ENCODE measurements at places on chromosomes 11 and 22.

- no peak for DNase-seq
These were observed 597.7 kb upstream of the CADM1 start for GRCh38 chr11:116101902-116102301.

- DNase-seq, result peak; percentile 47
These were observed 851 bp downstream of the PTDSS2 start for GRCh38 chr11:450809-451451.

DNA sequence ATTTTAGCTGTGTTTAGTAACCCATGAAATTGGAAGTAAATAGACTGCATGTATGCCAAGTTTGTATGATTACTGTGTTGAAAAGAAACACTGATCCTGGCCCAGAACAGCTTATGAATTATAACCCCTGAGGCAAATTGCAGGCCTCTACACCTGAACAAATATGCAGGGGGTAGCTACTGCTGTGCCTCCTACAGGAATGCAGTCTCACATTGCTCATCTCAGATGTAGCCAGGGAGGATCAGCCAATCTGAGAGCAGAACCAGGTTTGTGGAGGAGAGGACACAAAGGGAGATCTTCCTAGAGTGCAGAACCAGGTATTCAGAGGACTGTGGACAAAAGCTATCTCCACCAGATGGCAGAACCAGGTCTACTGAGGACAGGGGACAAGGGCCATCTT is 442.2 kb upstream of the DDI1 start:
- no peak for DNase-seq

DNA sequence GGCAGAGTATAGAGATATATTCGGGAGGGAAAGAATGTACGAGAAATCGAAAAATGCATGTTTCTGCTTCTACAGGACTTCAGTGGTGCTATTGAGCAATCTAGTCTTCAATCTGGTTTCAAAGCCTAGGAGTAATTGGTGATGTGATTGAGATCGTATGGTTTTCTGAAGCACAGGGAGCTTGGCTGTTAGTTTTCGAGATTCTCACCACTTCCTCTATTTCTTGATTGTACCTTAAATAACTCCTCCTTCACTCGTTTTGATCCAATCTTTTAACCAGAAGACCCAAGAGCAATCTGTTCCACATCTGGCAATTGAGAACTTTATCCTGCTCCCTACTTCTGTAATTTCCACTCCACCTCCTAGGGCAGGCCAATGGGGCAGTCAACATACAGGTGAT is 518 bp downstream of the CCDC179 start:
- no peak for DNase-seq

- no peak for DNase-seq
These were observed 68.4 kb downstream of the GAS2 start for GRCh38 chr11:22734628-22735345.

DNA sequence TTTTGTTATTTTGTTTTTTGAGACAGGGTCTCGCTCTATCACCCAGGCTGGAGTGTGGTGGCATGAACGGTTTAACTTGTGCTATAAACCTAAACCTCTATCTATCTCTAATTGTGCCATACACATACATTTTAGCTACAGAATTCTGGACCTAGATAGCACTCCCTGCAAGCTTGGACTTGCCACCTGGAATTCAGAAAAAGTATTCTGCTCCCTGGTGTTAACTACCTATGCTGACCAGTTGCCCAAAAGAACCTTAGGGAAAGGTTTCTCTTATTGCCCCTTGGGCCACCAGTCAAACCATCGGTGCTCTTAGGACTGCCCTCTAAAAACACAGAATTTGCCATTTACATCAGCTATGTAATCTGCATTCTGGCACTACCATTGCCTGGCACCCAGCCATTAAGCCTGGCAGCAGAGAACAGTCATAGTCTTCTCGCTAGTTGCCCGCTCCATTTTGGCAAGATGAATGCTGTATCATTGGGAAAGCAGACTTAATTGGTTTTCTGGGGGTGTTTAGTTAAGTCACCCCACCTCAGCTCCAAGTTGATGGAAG is 55.3 kb downstream of the ETS1 start:
- no peak for DNase-seq

DNA sequence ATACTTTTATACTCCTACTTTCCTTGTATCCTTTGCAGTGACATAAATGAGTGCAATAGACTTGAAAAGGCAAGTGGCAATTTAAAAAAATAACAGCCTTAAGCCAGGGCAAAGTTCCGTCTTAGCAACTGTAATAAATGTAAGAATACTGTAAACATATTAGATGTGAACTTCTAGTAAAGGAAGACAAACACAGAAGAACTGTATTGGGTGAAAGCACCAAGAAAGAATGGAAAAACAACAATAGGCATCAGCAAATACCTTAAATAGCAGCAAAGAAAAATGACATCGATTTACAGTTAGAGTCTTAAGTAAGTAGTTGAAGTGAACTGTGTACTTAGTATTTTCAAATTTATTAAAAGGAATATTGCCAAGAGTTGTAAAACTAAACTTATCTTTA is 75.5 kb upstream of the TP53AIP1 start:
- DNase-seq, result no peak

DNA sequence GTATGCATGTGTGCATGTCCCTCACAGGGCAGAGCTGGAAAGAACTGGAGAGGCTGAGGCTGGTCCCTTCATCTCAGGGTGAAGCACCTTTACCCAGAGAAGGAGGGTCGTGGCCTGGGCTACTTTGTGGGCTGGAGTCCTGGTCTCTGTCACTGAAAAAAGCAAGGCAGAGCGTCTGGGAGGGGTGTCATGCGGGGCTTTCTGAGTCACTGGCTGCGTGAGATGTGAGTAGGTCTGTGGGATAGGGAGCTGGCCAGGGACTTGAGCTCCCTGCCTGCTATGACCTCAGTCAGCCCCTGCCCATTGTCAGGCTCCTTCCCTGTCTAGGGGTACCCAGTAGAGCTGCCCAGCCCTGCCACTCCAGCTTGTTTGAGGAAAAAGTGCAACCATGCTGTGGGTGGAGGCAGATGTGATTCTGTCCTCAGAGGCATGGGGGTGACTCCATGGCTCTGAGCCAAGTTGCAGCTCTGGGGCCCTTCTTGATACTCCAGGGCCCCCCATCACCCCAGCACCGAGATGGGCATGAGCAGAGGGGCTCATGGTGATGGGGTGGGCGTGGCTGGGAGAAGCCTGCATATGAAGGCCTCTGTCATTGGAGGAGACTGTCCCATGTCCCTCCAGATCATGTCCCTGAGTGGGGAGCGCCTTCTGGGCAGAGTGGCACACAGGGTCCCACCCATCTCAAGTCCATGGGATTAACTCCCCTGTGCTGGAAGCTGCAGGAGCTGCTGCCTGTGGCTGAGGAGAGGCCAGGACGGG is 27.8 kb downstream of the KCNQ1 start:
- DNase-seq, result no peak

GRCh38 chr22:50701428-50702154 is 29.0 kb downstream of the SHANK3 start:
- no peak for DNase-seq

GRCh38 chr11:94767701-94768601 is at the start of gene AMOTL1:
Gene AMOTL1, plus strand, starts transcription at chr11:94768356. Its CDS starts 156 bp downstream, at chr11:94768512.
- DNase-seq, result peak; percentile 80

DNA sequence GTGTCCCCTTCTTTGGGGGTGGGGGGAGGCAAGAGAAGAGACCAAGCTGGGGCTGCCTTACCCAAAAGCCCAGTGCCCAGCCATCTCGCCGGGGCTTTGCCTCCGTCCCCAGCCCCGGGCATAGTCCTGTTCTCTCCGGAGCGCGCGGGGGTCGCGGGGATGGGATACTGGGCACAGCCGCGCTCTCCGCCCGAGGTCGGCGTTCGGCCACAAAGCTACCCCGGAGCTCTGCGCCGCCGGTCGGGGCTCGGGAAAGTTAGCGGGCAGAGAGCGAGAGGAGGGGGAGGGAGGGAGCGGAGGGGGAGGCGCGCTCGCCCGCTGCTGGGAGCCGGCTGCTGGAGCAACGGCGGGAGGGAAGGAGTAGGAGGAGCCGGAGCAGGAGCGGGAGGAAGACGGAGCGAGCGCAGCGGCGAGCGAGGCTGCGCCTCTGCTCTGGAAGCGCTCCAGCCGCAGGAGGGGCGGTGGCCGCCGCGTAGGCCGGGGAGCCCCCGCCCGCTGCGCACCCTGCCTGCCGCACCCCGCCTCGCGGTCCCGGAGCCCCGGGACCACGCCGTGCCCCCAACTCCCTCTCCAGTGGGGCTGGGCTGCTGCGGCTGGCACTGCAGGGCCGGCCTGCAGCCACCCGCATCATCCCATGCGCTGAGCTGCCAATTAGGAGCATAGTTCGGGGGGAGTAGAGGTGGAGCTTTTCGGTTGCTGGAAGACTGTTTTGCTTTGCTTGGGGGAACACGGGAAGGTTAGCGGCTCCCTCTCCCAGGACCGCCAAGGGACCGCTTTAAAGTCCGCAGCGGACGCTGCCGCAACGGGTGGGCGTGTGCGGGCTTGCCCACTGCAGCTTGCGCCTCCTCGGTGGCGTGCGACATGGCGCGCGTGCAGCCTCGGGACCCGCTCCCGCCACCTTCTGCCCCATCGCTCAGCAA is at the start of gene SCN4B:
SCN4B (minus strand) TSS at position 272 of the 920 bp plus-strand sequence; CDS start at position 122, 150 bp downstream.
- DNase-seq, result peak; percentile 61

DNA sequence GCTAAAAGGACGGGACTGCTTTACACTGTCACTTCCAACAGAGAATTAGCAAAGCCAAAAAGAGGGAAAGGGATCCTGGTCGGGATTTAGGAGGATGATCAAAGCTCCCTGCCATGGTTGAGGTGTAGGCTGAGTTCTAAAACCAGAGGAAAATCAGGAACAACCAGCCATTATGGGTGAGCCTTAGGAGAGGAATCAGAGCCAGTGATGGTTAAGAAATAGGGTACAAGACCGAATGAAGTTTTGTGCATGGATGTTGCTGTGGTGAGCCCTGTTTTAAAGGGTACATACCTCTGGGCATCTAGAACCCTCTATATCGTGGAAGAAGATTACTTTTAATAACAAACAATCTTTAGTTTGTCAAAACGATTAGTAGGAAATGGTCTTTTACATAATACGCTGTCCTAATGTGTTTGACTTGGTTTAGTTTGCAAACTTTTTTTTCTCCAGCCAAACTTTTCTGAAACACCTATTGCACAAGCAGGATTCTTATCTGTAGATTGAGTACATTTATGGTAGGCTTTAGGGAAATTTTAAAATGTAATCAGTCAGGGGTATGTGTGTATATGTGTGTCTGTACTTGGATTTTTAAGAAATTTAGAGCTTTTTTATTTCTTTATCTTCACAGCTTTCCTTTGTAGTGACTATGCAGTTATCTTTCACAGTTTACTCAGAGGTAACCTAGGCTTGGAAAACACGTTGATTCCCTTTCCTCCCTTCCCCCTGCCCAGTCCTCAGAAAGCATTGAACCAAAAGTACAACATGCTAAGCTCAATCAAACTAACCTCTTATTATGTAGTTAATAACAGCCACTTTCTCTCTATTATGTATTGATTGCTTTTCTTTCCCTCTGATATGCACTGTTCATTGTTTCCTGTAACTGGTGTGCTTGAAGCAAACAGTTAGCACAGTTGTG is 26.8 kb downstream of the TRIM44 start:
- DNase-seq, result no peak

DNA sequence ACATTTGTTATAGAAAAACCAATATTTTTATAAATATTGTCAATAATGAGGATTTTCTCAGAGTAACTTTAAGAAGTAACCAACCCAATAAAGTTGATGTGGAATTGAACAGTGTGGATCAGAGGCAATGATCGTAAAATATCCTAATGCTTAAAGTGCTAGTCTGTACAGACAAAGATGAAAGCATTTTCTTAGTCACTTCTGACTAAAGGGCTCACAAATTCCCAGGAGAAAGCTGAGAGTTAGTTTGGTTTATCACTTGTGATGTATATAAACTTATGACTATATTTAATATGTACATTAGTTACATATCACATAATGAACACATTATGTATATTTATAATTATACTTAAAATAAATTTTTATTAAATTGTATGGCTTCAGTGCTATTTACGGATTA is 25.4 kb upstream of the DDI1 start:
- DNase-seq, result no peak

- DNase-seq, result no peak
These were observed 700 bp upstream of the STX3 start for GRCh38 chr11:59754494-59754858.

- DNase-seq, result no peak
These were observed 354.7 kb upstream of the NARS2 start for GRCh38 chr11:78929207-78929905.

- no peak for DNase-seq
These were observed 28.9 kb upstream of the SLC25A1 start for GRCh38 chr22:19207401-19207808.

DNA sequence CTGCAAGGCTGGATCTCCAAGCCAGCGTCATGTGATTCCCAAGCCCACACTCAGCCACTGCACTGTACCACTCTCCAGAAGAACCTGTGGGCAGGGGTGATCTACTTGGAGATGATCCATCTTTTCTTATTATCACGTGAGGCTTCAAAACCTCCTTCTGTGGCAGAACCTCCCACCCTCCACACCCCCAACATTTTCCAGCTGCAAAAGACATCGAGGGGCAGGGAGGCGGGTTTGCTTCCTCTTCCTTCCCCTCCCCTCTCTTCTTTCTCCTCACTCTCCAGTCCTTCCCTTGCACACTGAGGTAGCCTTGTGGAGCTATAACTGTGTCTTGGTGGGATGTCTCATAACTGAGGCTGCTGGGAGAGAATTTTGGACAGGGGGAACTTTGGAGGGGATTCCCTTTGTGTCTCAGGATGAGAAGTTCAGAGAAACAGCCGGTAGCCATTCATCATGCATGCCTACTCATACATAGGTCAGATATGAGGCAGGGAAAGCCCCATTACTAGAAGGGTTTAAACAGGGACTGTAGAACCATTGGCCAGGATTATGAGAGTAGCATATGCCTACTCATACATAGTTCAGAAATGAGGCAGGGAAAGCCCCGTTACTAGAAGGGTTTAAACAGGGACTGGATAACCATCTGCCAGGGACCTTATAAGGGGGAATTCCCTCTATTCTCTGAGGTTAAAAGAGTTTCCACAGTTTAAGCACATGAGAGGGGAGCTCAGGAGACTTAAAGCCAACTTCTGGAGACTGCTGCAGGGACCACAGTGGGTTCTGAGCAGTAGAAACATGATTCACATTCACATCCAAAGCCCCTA is 420.7 kb upstream of the CADM1 start:
- DNase-seq, result no peak

- DNase-seq, result no peak
These were observed 2.3 kb upstream of the FGF19 start for GRCh38 chr11:69705901-69706787.

DNA sequence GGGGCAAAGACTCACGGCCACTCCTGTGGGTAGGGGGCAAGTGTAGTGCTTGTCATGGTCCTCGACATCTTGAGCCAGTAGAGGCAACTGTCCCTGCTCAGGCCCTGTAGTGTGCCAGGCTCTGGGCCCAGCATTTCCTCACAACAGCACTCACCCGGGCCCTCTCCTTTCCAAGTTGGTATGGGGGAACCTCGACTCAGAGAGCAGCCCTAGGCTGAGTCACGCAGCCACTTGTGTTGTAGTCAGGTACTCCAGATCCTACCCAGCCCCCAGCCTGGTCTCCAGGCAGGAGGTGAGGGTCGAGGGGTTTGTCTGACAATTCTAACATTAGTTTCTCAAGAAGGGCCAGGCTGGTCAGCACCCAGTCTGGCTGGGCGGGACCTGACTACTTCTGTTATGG is 4.1 kb downstream of the RELT start:
- no peak for DNase-seq

- DNase-seq, result no peak
These were observed 209.5 kb downstream of the NAV2 start for GRCh38 chr11:19921976-19922688.

All from neural crest cell (in vitro differentiated cells).